ENCODE measurements at places on chromosomes 11 and 22. TPM values are rescaled to one million over a fixed set of nuclear protein-coding genes. Genes with fewer than 3 reads are reported as not detected.

- no peak for DNase-seq
Observed at GRCh38 chr22:43310311-43310710, 32.9 kb downstream of the SCUBE1 start.

- DNase-seq = no peak
Observed at GRCh38 chr11:47352556-47352955, at the start of gene MYBPC3. TSS of gene MYBPC3 (minus strand) at chr11:47352702. CDS start at chr11:47352647, 55 bp downstream.

DNA sequence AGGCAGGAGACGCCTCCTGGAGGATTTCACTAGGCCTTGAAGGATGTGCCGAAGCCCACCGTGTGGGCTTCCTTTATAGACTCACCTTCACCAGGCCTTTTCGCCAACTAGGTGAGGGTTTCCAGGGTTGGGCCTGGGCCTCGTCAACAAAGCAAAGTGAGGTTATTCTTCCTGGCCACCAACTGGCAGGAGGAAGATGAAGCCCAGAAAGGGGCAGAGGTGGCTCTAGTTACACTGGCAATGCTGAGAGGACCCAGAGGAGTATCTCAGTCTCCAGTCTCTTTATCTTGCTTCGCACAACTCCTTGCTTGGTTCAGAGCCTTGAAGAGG lies 404 bp upstream of the RELT start:
- DNase-seq = no peak

GRCh38 chr11:17063171-17064002 lies 14.1 kb downstream of the RPS13 start:
- DNase-seq = peak; percentile 68

OR52A1 gene
- polyA plus RNA-seq = not detected

DNA sequence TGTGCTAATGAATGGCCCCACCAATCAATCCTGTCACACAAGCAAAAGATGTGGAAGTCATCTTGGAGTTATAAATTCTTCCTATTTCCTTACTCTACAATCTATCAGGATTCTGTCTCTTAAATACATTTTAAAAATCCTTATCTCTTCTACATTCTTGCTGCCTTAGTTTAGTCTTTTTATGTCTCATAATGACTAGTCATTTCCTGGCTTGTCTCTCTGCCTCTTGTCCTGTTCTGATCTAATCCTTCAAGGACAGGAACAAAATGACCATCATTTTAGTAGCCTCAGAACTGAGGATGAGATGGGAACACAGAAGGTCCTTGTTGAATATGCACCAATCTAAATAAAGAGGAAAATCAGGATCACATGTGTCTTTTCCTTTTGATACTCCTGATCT lies 56.6 kb upstream of the LIN7C start:
- DNase-seq = no peak

DNA sequence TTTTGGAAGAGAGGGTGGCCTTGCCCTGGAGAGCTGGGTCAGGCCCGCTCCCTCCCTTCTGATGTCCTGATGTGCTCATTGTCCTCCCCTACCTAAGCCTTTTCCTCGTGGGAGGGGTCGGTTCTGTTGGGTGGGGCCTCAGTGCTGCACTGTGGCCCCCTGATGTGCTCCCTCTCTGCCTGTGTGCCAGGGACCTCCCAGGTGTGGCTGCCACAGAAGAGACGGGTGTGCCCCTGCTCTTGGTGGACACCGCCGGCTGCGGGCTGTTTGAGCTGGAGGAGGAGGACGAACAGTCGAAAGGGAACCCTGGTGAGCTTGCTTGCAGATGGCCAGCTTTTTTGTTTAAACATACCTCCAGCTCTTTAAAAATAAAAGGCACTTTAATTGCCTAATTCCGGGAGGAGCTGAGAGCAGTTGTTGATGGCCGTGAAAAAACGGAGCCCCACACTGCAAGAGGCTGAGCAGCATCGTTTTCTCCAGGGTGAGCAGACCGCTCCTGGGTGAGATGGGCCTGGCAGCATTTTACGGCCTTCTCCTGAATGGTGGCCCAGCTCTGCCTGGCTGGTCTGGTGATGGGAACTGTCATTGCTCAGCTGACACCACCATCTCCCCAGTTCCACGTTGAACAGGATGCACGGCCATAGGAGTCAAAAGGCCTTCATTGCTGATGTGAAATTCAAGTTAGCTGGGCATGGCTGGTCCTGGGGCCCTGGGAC lies 30.1 kb downstream of the IGHMBP2 start:
- DNase-seq = no peak

DNA sequence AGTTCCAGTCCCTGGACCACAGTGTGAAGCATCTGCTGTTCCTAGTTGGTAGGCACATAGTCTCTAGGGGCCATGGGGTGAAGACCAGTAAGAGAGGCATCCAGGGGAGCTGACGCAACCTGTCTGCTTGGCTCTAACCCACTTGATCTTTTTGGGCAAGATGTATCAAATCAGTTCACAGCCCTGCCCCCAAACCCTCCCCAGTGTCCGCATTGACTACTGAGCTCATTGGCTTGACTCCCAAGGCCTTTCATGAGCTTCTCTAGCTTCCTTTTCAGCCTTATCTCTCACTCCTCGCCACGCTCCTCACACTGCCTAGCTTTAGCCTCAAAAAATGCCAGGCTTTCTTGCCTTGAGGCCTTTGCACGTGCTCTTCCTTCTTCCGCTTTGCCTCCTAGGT lies 29.7 kb upstream of the ABCC8 start:
- no peak for DNase-seq

DNA sequence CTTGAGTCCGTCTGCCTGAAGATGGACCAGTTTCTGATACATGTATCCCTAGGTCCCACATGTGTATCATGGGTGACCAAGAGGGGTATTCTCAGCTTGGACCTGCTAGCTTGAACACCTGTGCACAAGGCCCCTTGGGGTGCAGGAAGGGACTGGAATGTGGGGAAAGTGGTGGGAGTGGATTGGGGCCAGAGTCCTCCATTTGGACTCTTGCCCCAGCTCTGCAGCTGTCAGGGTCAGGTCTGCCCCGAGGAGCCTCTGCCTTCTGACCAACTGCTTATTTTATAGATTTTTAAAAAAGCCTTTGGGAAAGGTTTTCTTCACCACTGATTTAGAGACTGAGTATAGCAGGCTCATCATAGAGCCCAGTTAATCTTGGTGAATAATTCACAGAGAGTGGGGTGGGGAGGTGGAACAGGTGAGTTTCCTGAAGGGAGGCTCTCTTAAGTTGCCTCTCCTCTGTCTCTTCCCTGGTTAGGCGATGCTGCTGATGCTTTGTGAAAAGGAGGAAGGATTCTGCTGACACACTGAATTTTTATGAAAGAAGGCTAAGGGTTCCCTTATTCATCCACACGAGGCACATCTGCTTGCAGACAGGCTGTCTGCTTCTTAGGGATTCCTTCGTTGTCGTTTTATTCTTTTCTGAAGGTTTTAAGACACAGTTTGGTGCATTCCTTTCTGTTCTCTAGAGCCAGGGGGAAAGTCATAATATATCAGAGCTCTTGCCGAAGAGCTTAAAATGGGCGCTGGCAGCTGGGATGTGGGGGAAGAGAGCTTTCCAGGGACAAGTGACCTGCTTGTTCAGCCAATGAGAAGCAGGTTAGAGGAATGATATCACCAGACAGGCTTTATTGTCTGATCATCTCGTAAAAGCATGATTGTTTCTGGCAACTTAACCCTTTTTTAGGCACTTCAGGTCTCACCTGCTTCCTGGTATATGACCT lies 19.9 kb downstream of the TRIM44 start:
- no peak for DNase-seq

IGSF22 gene
- 0.24 TPM for polyA plus RNA-seq

DNA sequence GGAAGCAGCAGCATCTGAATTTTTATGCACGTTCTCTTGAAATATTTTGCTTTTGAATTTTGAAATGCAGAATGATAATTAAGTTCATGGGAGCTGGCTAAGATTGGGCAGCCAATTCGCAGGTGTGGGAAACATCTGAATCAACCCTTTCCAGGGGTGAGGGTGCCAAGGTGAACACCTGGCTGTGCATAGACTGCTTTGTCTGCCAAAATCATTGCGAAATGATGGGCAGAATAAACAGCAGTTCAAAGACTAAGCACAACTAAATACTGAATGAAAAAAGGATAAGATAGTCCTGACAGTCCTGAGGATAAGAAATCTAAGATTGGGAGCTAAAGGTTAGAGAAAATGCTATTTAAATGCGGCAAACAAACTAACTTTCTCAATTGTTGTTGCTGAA lies 813.3 kb upstream of the RAG2 start:
- no peak for DNase-seq

GRCh38 chr11:47236482-47236881 lies 12.1 kb downstream of the ACP2 start:
- DNase-seq = no peak

DNA sequence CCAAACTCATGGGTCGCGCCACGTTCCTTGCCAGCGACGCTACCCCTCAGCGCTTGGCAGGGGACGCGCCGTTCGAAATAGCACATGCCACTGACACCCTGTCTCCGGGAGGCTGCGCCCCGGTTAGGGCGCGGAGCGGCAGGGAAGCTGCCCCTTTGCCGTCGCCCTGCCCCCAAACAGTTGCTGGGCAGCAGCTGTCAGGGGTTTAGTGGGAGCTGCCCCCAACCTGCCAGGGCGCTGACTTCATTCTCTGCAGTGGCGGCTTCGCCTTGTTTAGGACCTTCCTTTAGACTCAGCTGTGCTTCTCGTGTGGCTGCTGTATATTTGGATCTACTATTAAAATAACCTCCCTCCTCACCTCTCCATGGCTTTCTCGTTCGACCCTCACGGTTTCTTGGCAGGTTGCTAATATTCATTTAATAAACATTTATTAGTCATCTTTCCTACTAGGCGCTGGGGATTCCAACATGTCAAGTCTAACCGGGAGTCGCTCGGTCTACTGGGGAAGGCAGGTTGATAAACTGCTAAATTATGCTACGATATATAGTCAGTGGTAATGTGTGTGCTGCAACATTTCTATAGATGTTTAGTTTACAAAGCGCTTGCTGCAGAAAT lies 782 bp downstream of the TMEM109 start:
- DNase-seq = no peak

GRCh38 chr11:30758012-30758411 lies 171.9 kb upstream of the MPPED2 start:
- no peak for DNase-seq

- no peak for DNase-seq
Observed at GRCh38 chr22:42611051-42611450, 3.6 kb downstream of the POLDIP3 start.

DNA sequence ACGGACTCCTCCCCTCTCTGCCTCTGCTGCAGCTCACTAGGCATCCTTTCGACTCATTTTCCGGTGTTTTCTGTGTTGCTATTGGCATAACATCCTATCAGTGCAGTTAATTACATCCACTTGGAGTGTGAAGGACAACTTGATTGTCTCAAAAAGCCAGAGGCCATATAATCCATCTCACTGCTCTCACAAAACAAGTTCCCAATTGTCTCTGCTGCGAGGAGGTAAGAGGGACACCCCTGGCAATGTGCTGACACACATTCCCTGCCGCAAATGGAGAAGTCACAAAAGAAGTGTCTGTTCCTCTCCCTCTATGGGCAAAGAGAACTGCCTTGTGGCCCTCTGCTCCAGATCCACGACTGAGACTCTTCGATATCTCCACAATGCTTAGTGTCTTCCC lies 618.4 kb downstream of the OPCML start:
- no peak for DNase-seq

- DNase-seq = peak; percentile 70
Observed at GRCh38 chr11:117535201-117535849, 207.7 kb downstream of the CEP164 start.

DNA sequence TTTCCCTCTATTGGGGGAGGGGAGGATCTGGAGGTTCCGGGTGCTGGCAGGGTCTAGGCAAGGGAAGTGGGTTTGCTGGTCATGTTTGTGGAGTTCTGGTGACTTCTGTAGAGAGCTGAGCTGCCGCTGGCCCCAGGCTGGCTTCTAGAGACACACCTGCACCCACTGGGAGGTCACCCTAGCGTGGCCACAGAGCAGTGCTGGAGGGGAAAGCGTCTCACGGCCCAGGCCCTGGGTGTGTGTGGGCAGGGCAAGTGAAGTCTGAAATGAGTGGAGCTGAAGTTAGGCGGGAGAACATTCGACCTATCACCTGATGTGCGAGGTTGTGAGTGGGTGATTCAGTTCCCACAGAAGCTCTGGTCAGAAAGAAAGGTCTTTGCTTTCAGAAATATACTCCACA lies 27.9 kb downstream of the SMIM38 start:
- no peak for DNase-seq

- DNase-seq = peak; percentile 78
Observed at GRCh38 chr11:44029977-44030911, 17.5 kb upstream of the ACCSL start.

DNA sequence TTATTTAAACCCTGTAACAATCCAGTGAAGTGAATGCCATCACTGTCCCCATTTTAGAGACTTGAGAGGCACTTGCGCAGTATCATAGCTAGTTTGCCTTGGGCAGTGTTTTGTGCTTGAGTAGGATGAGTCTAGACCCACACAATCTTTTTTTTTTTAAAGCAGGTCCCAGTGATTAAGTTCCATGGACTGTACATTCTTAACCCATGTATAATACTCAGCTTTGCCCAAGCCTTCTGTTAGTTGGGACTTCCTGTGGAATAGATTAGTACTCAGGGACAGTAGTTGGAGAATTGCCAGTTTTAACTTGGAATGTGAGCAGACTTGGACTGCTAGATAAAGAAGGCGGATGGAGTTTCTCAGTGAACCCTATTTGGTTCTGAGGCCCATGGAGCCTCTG lies 108.6 kb upstream of the RASSF10 start:
- DNase-seq = no peak

C11orf91 gene
- polyA plus RNA-seq = not detected

GRCh38 chr11:819129-819931 lies 616 bp downstream of the PNPLA2 start:
- peak; percentile 93 for DNase-seq

All from ovary (tissue), 10 donors.